ENCODE measurements at places on chromosomes 3 and 15.

DNA sequence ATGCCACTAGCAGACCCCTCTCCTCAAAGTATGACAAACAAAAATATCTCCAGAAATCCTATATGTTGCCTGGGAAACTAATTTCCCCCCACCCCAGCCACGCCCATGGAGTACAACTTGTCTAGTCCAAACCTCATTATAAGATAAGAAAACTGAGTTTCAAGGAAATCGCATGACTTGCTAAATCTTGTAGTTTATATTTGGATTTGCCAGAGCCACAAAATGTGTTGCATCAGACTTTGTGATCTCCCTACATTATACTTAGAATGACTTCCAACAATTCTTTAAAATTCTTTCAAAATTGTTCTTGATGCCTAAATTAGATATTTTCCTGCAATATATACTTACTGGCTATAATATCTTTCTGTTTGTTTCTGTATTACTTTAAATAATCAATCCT is 1034.4 kb downstream of the IGSF11 start:
- DNase-seq = no peak

- DNase-seq = no peak
Observed at GRCh38 chr3:185558395-185558794, 6.0 kb upstream of the LIPH start.

GRCh38 chr3:119376758-119377157 is 82.6 kb downstream of the ARHGAP31 start:
- no peak for DNase-seq

DNA sequence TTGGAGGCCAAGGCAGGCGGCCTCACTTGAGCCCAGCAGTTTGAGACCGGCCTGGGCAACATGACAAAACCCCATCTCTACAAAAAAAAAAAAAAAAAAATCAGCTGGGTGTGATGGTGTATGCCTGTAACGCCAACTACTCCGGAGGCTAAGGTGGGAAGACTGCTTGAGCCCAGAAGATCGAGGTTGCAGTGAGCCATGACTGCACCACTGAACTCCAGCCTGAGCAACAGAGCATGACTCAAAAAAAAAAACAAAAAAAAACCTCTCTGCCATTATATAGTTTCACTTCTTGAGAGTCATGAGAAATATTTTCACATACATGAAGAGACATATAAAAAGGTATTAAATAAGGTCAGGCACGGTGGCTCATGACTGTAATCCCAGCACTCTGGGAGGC is 45.9 kb upstream of the CP start:
- no peak for DNase-seq

DNA sequence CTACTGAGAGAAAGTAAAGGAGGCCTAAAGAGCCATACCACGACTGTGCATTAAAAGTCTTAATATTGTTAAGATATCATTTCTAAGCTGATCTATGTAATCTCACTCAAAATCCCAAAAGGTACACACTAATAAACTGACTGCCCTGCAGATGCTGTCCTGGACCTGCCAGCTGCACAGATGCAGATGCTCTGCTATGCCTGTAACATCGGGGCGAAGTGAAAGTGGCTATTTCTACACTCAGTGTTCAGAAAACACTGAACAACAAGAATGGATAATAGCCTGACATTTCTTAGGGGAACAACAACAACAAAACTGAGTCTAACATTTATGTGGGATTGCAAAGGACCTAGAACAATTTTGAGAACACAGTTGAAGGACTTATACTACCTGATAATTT is 31.9 kb downstream of the RAD18 start:
- DNase-seq = no peak

DNA sequence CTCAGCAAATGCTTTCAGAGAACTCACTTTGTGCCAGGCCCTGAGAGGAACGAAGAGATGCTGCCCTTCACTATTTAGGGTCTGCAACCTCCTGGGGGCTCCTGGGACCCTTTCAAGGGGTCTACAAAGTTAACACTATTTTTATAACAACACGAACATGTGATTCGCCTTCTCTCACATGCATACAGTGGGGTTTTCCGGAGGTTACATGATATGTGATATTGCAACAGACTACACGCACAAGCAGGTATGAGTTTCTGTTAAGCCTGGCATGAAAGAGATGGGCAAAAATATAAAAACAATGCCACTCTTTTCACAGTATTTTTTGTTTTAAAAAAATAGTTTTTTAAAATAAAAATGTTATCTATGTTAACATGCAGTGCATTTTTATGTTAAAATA is 10.3 kb downstream of the STARD5 start:
- DNase-seq = no peak

- DNase-seq = no peak
Observed at GRCh38 chr3:102207151-102207571, 227.7 kb upstream of the ZPLD1 start.

- no peak for DNase-seq
Observed at GRCh38 chr15:92112711-92113110, 259.2 kb downstream of the SLCO3A1 start.

DNA sequence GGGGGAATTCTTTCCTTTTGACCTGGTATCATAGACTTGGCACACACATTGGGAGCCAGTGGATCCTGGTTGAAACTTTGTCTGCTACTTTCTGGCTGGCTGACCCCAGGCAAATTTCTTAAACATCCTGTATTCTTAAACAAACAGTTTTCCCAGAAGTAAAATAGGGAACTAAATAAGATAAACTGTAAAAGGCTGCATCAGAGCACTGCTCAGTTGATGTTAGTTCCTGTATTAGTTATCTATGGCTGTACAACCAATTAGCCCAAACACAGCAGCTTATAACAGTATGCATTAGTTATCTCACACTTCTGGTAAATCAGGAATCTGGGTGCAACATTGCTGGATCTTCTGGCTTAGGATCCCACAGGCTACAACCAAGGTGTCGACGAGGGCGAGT is 73.1 kb upstream of the SLCO3A1 start:
- no peak for DNase-seq

GRCh38 chr3:72127844-72128243 is 342.9 kb upstream of the PROK2 start:
- no peak for DNase-seq
